ENCODE measurements at places on chromosomes 2 and 18.

GRCh38 chr2:230889911-230890601, 25.3 kb downstream of the ITM2C start:
- DNase-seq = no peak

DNA sequence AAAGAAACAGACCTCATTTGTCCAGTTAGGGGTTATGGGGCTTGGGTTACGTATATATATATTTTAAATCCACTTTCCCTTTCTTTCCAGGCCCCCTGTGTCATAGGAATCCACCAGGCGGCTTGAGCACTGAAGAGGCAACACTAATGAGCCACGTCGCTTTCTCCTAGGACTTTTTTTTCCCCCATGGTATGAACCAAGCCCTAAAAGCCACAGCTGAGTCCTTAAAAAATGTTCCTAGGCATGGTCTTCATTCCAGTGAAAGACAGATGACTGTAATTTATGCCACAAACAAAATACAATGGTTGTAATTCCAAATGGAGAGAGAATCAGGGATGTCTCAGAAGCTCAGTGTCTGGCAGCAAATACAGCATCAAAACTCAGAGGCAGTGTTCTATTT, 146.8 kb downstream of the EPHA4 start:
- no peak for DNase-seq

- no peak for DNase-seq
Observed at GRCh38 chr2:170996316-170996715, 67.3 kb downstream of the GORASP2 start.

DNA sequence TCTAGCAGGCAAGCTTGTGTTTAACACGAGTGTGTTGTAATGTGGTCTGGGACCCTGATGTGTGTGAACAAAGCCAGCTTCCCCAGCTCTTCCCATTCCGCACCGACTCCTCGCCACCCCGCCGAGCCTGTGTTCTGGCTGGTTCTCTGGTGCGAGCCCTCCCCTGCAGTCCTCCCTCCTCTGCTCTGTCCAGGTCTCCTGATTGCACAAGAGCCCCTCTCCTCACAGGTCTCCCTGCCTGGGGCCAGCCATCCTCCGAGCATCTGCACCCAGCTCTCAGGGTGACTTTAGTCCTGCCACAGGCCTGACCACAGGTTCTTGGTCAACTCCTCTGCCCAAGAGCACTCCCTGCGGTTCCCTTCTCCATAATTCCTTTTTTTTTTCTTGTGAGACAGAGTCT, 13.2 kb downstream of the SLC66A3 start:
- DNase-seq = no peak

- no peak for DNase-seq
Observed at GRCh38 chr18:46320928-46321711, 216.9 kb downstream of the HAUS1 start.

DNA sequence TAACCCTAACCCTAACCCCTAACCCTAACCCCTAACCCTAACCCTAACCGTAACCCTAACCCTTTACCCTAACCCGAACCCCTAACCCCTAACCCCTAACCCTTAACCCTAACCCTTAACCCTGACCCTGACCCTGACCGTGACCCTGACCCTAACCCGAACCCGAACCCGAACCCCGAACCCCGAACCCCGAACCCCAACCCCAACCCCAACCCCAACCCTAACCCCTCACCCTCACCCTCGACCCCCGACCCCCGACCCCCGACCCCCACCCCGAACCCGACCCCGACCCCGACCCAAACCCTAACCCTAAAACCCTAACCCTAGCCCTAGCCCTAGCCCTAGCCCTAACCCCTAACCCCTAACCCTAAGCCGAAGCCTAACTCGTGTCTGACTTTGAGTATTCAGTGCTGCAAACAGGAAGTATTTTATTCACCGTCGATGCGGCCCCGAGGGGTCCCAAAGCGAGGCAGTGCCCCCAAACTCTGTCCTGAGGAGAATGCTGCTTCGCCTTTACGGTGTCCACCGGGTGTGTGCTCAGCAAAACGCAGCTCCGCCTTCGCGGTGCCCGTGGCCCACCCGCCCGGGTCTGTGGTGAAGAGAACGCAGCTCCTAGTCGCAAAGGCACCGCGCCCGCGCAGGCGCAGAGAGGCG, 36.0 kb downstream of the FAM110C start:
- DNase-seq = no peak

DNA sequence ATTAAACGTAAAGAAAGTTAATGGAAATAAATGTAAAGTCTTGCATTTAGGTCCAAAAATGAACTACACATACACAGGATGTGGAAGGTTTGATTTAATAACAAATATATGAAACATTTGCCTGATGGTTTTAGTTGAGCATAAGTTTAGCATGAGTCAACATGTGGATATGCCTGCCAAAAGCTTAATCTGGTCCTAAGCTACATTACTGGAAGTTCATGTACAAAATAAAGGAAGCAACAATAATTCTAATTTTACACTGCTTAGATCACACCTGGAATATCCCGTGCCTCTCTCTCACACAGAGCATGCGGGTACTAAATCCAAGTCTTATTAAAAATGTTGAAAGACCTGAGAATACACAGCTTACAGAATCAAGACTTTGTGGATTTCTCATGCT, 276.5 kb upstream of the NRP2 start:
- no peak for DNase-seq
